GM10248 (cell line): ENCODE measurements at places on chromosomes 16 and 17.

DNA sequence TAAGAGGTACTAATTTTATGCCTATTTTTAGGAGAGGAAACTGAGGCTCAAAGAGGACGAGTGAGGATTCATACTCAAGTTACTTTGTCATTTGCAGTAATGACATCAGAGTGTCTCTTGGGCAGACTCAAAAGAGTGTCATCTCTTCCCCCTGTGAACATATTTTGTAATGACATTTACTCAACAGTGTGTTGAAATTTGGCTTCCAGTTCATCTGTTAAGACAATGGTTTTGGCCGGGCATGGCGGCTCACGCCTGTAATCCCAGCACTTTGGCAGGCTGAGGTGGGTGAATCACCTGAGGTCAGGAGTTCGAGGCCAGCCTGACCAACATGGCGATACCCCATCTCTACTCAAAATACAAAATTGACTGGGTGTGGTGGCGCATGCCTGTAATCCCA, 28.9 kb downstream of the WFDC1 start:
- no peak for DNase-seq

GRCh38 chr17:10657879-10658278, 770 bp upstream of the MYH3 start:
- no peak for DNase-seq

DNA sequence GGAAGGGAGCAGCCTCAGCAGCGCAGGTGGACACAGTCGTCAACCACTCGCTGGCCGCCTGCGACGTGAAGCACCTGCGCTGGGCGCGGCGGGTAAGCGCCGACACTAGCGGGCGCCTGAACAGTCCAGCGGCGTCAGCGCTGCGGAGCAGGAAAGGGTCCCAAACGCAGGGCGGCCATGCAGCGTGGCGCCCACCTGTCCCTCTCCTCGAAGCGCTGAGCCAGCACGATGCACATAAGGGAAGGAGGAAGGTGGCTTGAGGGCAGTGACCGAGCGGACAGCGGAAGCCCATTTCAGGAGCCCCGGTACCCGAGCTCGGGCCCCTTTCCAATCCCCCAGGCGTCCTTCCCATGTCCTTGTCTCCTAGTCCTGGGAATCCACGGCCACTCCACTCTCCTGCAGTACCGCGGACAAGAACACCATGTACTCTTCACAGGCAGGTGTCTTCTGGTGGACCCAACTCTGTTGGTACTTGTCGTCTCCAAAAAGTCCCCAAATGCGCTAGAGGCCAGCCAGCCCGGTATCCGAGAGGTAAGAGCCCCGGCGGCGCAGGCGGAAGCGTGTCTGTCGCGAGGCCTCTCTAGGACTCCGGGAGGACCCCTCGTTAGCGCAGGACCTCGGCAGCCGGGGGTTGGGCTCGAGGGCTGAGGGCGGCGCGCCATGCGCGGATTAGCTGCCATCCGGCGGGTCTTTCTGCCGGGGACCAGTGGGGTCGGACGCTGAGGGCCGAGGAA, 14.4 kb downstream of the ZNF232 start:
- DNase-seq: peak; percentile 25

GRCh38 chr16:78505036-78505435, 405.6 kb downstream of the WWOX start:
- DNase-seq: no peak

GRCh38 chr17:31806921-31807320, 52.1 kb downstream of the COPRS start:
- DNase-seq: no peak

DNA sequence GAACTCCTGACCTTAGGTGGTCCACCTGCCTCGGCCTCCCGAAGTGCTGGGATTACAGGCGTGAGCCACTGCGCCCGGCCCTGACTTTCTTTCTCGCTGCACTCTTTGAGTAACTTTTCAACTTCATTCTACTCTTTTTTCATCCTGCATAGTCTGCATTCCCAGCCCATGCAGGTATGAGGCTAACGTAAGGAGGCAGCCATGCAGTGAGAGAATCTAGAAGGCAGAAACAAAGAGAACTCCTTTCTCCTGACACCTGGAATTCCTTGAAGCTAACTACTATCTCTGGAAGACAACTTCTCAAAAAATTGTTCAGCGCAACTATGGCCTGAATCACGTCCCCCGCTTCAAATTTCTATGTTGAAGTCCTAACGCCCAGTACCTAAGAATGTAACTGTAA, 152.0 kb downstream of the SLC39A11 start:
- no peak for DNase-seq

GRCh38 chr16:57513371-57514102, 22.8 kb downstream of the CCDC102A start:
- no peak for DNase-seq

DNA sequence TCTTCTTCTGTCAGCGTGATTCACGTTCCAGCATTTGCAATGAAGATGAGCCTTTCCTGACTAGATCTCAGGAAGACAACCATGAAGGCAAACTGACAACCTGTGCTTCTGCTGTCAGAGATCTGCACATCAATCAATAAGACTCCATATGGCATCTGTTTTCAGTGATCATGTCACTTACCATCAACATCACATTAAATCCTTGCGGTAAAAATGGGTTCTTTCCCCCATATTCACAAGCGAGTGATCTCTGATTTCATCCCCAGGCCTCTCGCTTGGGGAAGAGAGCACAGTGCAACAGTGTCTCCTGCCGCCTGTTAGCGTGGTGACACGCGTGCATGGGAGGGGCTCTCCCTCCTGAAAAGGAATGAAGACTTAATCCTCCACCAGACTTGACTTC, 11.1 kb downstream of the NACA2 start:
- DNase-seq: no peak

- no peak for DNase-seq
Observed at GRCh38 chr17:6638046-6638908, 2.2 kb downstream of the KIAA0753 start.

GRCh38 chr17:6427279-6427781, 7.6 kb downstream of the AIPL1 start:
- DNase-seq: peak; percentile 43

DNA sequence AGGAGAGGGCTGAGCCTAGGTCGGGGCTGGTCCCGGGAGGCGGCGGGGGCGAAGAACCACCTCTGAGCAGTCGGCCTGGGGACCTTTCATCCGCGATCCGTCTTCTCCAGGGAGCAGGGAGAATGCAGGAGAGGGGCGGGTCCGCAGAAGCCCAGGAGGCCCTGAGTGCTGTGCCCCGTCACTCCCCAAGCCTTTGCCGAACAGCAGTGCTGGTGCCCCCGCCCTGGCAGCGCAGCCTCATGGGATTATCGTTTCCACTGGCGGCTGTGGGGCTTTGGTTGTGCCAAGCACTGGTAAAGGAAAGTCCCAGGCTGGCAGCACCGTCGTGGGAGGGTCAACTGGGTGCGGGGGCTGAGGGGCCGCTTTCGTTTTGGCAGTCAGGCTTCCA, 631 bp downstream of the TBL3 start:
- DNase-seq: no peak

GRCh38 chr16:26710450-26710849, 356.3 kb upstream of the C16orf82 start:
- DNase-seq: no peak

- no peak for DNase-seq
Observed at GRCh38 chr17:64357191-64357981, 33.3 kb downstream of the PECAM1 start.
